ENCODE measurements at places on chromosomes 2 and 18. TPM values are rescaled to one million over a fixed set of nuclear protein-coding genes. Genes with fewer than 3 reads are reported as not detected.

Gene CTIF
- total RNA-seq: 63.7 TPM

GRCh38 chr2:219684721-219685689 lies 57.6 kb downstream of the SLC4A3 start:
- peak; percentile 79 for ATAC-seq

Gene NR4A2
- 0.11 TPM for total RNA-seq

Gene EDAR
- 0.13 TPM for total RNA-seq

- no peak for ATAC-seq
Measured at GRCh38 chr2:112728378-112729175, 7.8 kb downstream of the NT5DC4 start.

GRCh38 chr2:100142393-100142792 lies at the start of gene AFF3:
Gene AFF3 (minus strand): TSS chr2:100142590. CDS start chr2:100104454, 38,136 bp downstream.
- no peak for ATAC-seq

GRCh38 chr2:61045226-61045625 lies 20.4 kb upstream of the SANBR start:
- ATAC-seq: no peak

DNA sequence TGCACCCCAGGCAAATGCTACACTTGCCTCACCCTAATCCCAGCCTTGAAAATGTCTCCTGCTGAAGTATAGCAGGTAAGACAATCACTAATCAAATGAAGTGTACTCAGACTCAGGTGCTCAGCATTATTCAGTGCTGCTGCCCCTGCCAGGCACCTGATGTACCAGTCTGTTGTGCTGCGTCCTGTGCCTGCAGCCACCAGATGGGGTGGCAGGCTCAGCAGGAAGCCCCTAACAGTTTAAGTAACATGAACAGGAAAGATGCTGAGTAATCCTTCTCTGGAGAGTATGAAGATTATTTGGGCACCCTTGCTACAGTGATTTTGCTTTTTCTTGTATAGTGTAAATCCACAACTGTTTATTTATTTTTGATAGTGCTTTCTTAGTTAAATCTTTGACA lies 69.1 kb downstream of the TACR1 start:
- no peak for ATAC-seq

Gene SLC19A3
- total RNA-seq: 7.5 TPM

GRCh38 chr18:13175754-13176210 lies 42.8 kb upstream of the LDLRAD4 start:
- ATAC-seq: no peak

Gene CIB4
- total RNA-seq: 1.2 TPM

DNA sequence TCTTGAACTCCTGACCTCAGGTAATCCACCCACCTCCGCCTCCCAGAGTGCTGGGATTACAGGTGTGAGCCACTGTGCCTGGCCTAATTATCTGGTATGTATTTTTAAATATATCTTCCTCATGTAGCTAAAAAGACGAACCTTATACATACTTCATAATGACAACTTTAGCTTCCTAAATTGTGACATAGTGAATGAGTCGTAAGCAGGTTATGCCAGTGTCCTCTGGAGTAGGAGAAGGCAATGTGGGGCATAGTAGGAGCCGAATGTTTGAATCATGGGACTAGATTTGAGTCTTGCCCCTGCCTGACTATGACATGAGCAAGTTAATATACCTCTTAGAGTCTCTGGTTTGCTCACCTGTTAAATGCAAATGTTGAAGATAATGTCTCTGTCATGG lies 95.8 kb upstream of the FOSL2 start:
- no peak for ATAC-seq

Gene TBR1
- 0.09 TPM for total RNA-seq

GRCh38 chr2:200378652-200379290 lies 72.3 kb downstream of the SPATS2L start:
- ATAC-seq: no peak

Gene ITGA4
- total RNA-seq: 2.4 TPM

- ATAC-seq: no peak
Measured at GRCh38 chr18:9455718-9456511, 19.4 kb upstream of the RALBP1 start.

- ATAC-seq: no peak
Measured at GRCh38 chr2:37348155-37348554, 3.7 kb downstream of the QPCT start.

DNA sequence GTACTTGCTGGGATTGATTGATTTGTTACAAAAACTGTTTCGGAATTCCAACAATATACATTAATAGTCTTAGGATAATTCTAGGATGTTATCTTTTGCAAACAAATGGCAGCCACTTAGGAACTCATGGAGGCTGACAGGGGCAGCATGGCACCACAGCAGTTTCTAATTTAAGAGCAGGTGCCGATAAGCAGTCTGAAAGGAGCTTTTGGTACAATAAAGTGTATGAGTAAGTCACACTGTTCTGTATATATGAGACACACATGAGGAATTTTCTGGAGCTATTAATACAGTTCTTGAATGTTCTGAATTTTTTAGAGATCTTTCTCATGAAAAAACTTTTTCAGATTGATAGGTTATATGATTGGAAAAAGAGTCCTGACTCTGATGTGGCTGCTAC lies 52.2 kb downstream of the EIF5B start:
- ATAC-seq: no peak

Gene ORMDL1
- total RNA-seq: 101 TPM

- no peak for ATAC-seq
Measured at GRCh38 chr2:95329401-95329800, 32.3 kb downstream of the KCNIP3 start.

DNA sequence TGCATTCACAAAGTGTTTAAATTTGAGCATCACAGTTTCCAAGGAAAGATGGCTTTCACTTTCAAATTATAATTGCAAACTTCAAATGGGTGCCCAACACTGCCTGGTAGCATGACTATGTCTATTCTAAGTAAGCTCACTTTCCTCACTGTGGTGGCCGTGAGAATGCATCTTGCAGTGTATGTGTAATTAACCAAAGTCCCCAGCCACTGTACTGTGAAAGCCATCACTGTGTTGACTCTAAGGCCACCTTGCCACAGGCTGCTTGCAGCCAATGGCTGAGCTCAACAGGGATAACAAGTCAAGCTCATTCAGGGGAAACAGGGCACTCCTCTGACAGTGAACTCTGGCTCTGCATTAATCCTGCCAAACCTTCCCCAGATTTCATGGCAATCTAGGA lies 43.3 kb upstream of the LGALSL start:
- ATAC-seq: no peak

DNA sequence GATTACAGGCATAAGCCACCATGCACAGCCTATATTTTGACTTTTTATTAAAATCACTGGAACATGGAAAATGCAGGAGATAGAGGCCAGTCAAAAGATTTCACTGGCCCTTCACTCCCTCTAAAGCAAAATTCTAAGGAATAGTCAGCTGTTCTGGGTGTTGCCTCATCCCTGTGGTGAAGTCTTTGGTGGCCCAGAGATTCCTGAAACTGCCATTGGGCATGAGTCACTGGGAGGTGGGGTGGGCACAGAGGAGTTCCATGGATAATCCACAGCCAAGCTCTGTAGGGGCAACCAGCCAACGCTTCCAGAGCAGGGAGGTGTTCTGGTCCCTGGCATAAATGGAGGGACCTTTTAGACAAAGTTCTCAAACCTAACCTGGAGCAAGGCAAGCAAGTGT lies 89.7 kb upstream of the TTC39C start:
- ATAC-seq: no peak

- ATAC-seq: no peak
Measured at GRCh38 chr2:173291412-173291811, 63.3 kb upstream of the CDCA7 start.

- no peak for ATAC-seq
Measured at GRCh38 chr2:73904952-73905351, 12.1 kb downstream of the ACTG2 start.

DNA sequence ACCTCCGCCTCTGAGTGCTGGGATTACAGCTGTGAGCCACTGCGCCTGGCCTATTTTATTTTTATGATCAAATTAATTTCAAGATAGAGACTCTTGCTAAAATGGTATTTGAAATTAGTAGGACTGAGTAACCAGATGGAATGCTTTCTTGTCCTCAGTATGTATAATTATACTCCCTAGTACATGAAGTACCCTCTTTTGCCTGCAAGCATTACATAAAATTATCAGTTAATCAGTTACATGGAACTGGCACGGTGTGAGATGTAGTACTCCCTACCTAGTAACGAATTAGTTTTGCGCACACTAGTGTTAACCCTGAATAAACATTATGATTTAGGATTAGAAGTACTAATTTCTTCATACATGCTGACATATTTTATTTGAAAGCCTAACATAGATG lies 41.6 kb downstream of the RBBP8 start:
- no peak for ATAC-seq

Gene STK17B
- total RNA-seq: 5.3 TPM

Gene RRM2
- total RNA-seq: 2.9 TPM

DNA sequence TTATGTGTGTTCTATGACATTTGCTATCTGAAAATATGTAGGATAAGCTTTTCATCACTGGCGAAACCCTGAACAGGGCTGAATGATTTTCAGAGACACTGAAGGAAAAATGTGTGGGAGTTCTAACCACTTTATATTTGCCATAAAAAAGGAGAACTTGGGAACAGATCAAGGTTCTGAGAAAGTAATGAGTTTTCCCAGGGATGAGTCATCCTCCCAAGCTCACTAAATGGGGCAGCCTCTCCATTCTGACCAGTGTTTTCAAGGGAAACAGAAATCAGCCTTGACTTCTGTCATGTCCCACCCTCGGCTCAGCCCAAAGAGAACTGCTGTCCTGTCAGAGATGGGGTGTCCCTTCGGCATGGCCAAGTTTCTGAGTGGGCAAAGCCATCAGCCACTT lies 2109.8 kb upstream of the CELF4 start:
- ATAC-seq: peak; percentile 25

Gene DNAJC27
- total RNA-seq: 12.5 TPM

- ATAC-seq: no peak
Measured at GRCh38 chr2:138113871-138114525, 149.7 kb downstream of the HNMT start.

Measured in motor neuron (in vitro differentiated cells).